ENCODE measurements at places on chromosomes 5 and 9. TPM values are rescaled to one million over a fixed set of nuclear protein-coding genes. Genes with fewer than 3 reads are reported as not detected.

The TTC39B gene
- total RNA-seq: 5.2 TPM

DNA sequence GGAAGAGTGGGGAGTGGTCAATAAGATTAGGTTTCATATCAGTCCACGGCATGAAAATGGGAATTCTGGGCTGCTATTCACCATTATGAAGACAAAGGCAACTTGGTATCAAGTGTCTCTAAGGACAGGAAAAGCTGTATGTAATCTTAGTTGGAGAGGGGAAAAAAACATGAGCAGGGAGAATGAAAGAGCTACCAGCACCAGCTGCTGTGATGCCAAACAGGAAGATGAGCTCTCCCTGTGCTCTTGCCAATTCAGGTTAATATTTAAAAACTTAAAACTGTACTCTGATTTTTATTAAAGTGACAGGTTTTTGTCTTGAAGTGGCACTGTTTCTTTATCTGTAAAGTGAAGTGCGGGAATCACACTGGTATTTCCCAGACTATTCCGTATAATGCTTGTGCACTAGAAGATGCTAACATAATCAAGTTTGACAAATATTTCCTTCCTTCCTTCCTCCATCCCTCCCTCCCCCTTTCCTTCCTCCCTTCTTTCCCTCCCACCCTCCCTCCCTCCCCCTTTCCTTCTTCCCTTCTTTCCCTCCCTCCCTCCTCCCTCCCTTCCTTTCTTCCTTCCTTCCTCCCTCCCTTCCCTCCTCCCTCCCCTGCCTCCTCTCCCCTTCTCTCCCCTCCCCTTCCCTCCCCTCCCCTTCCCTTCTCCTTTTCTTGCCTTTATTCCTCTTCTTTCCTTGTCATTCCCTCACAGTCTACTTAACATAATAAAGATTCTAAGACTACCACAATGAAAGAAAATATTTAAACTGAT, 1383.0 kb upstream of the C9orf72 start:
- DNase-seq: no peak

GRCh38 chr5:157497875-157498611, 38.0 kb downstream of the NIPAL4 start:
- no peak for DNase-seq

DNA sequence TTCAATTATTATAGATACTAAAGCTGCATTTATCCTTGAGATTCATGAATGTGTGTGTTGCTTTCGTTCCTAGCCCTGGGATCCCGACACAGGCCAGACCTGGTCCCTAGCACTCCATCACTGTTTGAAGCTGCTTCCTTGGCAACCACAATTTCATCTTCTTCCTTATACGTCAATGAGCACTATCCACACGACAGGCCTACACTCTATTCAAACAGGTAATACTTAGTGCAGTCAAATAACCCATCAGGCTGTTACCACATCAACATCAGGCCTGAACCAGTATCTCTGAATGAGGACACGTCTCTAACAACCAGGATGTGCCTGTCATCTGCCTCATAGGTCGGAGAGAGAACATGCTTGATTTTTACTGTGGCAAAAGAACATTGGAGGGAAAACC, 73.3 kb downstream of the PRKACG start:
- no peak for DNase-seq

The CENPK gene
- total RNA-seq: 23.6 TPM

GRCh38 chr5:179342577-179342976, 2.7 kb downstream of the ADAMTS2 start:
- DNase-seq: no peak

The CD14 gene
- total RNA-seq: not detected

GRCh38 chr5:42592401-42593140, 164.0 kb upstream of the CCDC152 start:
- DNase-seq: no peak

The GFI1B gene
- not detected for total RNA-seq

The DAB2IP gene
- 11.6 TPM for total RNA-seq

- DNase-seq: no peak
These were observed 24.0 kb upstream of the LTC4S start for GRCh38 chr5:179769796-179770195.

All from epithelial cell of proximal tubule (primary cell).